Activated naive CD8-positive, alpha-beta T cell treated with anti-CD3 and anti-CD28 coated beads, Interleukin-2, amount 10 ng/mL, durations not matched to agents 7 days and 5 days (primary cell): ENCODE measurements at places on chromosomes 5 and 9. TPM values are rescaled to one million over a fixed set of nuclear protein-coding genes. Genes with fewer than 3 reads are reported as not detected.

DNA sequence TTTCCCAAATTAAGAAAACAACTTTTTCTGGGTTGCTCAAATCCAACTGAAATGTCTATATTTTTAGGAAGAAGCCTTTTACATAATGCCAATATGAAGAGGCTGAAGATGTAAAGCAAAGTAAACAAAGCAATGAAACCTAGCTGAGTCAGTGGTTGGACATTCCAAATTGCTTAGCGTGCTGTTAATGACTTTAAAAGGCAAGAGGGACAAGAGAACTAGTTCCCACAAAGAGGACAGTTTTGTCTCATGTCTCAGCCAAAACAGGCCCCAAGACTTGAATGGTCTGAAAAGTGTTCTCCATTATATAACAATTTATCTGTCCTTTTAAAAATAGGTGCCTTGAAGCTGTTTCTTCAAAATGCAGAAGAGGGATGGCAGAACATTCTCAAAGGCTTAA, 407.0 kb downstream of the ENC1 start:
- no peak for DNase-seq

The DMRT3 gene
- not detected for total RNA-seq

DNA sequence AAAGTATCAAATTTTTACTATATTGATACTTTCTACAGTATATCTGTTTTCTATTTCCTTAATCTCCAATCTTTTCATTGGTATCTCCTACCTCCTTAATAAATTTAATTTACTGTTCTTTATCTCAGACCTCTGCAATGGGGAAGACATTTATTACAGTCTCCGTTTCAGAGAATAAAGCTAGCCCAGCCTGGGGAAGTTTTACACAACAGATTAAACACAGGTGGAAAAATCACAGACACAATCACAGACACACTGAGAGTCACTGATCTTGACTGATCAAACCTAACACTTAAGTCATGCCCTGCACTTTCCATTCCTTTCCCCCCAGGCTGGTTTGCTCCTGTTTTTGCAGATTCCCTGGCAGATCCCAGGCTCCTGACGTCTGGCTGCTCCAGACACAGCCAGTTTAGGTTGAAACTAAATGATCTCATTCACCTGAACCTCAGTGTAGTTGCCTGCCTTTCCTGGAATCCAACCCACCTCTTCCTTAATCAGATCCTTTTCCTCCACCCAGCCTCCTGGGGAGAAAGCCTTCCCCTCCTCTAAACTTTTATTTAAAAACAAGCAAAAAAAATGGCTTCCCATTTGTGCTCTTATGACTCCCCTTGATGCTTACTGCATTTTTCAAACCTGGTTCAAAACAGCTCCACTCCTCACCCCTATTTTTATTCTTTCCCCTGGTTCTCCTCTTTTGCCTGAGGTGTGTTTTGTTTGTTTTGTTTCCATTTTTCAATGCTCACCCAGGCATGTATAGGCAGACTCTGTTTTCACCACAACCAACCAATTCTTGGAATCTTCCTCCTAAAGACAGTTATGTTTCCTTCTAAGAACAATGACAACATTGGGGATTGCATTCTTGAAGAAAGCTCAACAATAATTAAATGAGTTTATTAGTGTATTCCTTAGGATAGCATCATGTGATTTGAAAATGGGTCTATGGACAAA, 29.5 kb upstream of the OSMR start:
- DNase-seq = no peak

The GIN1 gene
- 10.3 TPM for total RNA-seq

- no peak for DNase-seq
Observed at GRCh38 chr9:87844506-87844905, 38.2 kb upstream of the SPATA31E1 start.

The BTNL3 gene
- total RNA-seq = not detected

DNA sequence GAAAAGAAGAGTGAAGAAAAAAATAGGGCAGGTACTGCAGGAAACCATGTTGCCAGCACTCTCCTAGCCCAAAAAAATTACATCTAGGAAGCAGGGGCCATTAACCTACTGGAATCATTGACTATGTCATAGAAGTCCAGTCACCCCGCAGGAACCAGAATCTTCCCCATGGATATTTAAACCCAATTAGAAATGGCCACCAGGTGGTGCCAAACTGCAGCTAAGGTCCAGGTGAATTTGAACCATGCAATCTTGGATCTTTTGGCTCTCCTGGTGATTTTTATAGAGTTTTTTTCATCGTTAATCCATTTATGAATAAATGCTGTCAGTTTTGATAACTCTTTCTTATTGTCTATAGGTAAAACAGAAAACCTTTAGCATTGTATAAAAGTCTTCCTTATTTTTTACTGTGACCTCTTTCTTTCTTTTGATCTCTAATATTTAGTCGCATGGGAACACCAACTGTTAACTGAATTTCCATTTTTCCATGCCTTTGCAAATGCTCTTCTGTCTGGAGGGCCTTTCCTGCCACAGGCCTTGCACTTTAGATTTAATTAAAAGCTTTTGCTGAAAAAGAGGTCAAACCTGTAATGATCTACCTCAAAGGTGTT, 147.5 kb upstream of the FGF10 start:
- DNase-seq = no peak

GRCh38 chr5:129904667-129905472, 605 bp downstream of the CHSY3 start:
- peak; percentile 42 for DNase-seq

DNA sequence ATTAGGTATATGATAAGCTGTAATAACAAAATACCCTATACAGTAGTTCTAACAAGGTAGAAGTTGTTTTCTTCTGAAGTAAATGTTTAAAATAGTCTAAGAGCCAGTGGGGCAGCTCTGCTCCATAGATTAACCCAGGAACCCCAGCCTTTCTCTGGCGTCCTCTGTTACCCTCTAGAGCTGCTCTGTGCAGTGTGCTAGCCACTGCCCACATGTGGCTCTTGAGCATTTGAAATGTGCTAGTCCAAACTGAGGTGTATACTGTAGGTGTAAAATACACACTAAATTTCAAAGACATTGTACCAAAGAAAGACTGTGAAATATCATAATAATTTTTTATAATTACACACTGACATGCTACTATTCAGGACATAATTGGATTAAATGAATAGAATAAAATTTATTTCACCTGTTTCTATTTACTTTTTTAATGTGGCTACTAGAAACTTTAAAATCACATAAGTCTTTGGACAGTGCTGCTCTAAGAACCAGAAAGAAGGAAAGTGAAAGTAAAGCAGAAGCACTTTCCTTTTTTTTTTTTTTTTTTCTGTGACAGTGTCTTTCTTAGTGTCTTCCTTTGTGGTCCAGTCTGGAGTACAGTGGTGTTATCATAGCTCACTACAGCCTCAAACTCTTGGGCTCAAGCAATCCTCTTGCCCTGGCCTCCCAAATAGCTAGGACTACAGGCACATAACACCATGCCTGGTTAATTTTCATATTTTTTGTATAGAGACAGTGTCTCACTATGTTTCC, 39.3 kb downstream of the RAI14 start:
- no peak for DNase-seq

- DNase-seq = no peak
Observed at GRCh38 chr5:8577792-8578191, 708.8 kb downstream of the MTRR start.

DNA sequence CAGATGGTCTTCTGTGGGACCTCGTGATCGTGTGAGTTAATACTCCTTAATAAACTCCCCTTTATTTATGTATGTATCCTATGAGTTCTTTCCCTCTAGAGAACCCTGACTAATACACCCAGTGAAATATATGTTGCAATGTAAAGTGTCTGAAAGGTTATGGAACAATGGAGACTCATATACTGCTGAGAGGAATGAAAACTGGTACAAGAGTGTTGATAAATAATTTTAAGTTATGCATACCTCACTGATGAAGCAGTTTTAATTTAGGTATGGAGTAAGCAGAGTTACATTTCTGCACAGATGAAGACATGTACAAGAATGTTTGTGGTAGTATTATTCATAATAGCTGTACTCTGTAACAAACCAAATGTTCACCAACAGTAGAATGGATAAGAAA, 438.3 kb downstream of the TAF11L14 start:
- DNase-seq = no peak

The RPL7A gene
- 1,843 TPM for total RNA-seq

DNA sequence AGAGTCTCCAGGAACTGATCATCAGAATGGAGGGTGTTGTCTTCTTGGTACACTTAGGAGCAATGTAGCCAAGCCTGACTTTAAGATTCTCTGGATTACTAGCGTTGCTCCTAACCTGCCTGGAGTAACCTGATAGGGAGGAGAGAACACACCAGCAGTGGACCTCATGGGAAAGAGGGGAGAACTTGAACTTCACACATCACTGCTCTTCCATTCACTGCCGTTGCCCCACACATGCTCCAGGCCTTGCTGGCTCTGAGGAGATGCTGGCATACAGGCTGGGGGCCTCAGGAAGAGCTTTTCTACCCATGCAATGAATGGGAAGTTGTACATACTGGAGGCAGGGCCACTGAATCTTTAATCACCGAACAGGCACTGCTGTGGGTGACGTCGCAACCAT, 60.3 kb upstream of the ADAMTS16 start:
- DNase-seq = no peak

GRCh38 chr5:41334758-41335157, 121.4 kb upstream of the C6 start:
- DNase-seq = no peak

- peak; percentile 59 for DNase-seq
Observed at GRCh38 chr9:128124873-128125579, 2.5 kb downstream of the PTGES2 start.

- no peak for DNase-seq
Observed at GRCh38 chr5:35319333-35320002, 89.2 kb upstream of the PRLR start.

- no peak for DNase-seq
Observed at GRCh38 chr5:173228639-173229381, 6.2 kb downstream of the NKX2-5 start.

GRCh38 chr5:160029004-160029403, 20.1 kb downstream of the TTC1 start:
- no peak for DNase-seq

The KYAT1 gene
- total RNA-seq = 14.9 TPM

GRCh38 chr9:7234144-7234543, 476.4 kb downstream of the KDM4C start:
- DNase-seq = peak; percentile 30

The ARID3C gene
- total RNA-seq = not detected

- no peak for DNase-seq
Observed at GRCh38 chr9:135712613-135713295, 10.8 kb downstream of the KCNT1 start.

The PRSS3 gene
- not detected for total RNA-seq

The LRRC19 gene
- not detected for total RNA-seq

The FOXD4 gene
- 0.22 TPM for total RNA-seq

DNA sequence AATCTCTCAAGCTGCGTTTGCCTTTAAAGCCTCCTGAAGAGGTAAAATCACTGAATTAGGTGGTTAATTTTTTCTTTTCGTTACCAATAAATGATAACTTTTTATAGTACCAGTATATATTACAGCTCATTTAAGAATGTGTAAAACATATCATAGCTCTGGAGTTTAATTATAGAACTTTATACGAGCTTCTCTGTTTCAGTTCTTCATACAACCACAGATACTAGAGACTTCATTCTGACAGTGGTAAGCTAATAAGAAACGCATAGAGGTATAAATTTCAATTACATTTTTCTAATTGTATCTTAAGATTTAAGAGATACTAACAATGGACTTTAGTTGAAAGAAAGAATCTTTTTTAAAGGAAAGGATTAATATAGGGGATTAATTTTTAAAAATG, 73.9 kb downstream of the PBX3 start:
- no peak for DNase-seq

DNA sequence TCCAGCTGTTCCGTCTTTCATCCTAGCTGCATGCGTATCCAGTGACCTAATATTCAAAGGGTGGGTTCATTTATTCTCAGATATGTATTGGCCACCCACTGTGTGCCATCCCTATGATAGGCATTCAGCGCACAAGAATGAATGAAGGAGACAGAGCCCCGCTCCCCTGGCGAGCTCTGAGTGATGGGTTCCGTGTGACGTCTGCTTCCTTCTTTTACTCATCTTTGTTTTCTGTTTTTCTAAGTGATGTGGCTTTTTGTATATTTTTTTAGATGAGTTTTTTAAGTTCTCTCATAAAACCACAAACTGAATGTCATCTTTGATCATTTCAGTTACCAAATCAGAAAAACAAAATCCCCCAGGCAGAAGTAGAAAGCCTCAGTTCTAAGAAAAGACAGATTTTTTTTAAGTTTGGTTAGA, 168.3 kb upstream of the OTULINL start:
- DNase-seq = no peak

GRCh38 chr5:126519637-126520592, 75.1 kb downstream of the ALDH7A1 start:
- no peak for DNase-seq

DNA sequence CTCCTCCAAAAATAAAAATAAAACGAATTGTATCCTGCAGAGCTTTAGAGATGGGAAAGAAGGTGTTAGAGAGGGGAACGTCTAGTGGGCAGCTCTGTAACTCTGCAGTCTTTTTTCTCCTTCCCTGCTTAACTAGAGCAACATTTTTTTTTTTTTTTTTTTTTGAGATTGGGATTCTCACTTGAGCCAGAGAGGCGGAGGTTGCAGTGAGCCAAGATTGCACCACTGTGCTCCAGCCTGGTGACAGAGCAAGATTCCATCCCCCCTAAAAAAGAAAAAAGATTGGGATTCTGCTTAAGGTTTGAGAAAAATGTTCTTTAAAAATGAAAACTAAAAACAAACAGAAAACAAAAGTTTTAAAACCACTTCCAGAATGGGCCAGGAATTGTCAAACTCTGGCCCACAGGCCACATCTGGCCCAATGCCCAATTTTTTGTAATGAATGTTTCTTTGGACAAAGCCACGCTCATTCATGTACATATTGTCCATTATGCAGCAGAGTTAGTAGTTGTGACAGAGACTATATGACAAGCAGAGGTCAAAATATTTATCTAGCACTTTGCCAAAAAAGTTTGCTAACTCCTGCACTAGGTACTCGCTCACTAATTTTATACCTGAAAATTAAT, 98.5 kb downstream of the ZCCHC7 start:
- DNase-seq = no peak

The ZNF79 gene
- 15.0 TPM for total RNA-seq

GRCh38 chr5:107401470-107402122, 269.1 kb downstream of the EFNA5 start:
- no peak for DNase-seq

GRCh38 chr9:132077881-132078698, 1.6 kb downstream of the MED27 start:
- no peak for DNase-seq

- no peak for DNase-seq
Observed at GRCh38 chr5:109191153-109191558, 218.6 kb downstream of the PJA2 start.

The SLC27A4 gene
- 13.9 TPM for total RNA-seq

- DNase-seq = no peak
Observed at GRCh38 chr9:128575916-128576315, 23.5 kb downstream of the SPTAN1 start.

The PCDHB3 gene
- not detected for total RNA-seq

DNA sequence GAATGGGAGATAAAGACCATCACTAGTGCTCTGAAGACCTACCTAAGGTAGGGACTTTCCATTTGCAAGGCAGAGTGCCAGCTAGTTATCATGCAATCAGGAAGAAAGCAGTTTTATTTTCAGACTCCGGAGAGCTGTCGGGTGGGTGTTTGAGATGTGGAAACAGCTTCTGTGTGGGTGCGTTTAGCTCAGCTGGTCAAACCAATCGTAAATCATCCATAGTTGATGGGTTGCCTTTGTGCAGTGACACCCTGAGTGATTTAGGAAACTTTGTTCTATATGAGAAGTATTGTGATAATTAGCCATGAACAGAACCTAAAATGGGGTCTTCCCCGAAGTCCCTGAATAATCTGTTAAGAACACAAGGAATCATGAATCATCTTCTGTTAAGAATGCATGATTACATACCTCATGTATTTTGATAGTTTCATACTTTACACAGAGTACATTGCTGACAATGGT, 284.3 kb downstream of the ARHGAP26 start:
- no peak for DNase-seq
